SHP77 treated with DMSO at 0.1 percent for 48 hours (cell line): ENCODE measurements at places on chromosomes 12 and 14.

- no peak for DNase-seq
These were observed 53.1 kb upstream of the GNG2 start for GRCh38 chr14:51807356-51807755.

DNA sequence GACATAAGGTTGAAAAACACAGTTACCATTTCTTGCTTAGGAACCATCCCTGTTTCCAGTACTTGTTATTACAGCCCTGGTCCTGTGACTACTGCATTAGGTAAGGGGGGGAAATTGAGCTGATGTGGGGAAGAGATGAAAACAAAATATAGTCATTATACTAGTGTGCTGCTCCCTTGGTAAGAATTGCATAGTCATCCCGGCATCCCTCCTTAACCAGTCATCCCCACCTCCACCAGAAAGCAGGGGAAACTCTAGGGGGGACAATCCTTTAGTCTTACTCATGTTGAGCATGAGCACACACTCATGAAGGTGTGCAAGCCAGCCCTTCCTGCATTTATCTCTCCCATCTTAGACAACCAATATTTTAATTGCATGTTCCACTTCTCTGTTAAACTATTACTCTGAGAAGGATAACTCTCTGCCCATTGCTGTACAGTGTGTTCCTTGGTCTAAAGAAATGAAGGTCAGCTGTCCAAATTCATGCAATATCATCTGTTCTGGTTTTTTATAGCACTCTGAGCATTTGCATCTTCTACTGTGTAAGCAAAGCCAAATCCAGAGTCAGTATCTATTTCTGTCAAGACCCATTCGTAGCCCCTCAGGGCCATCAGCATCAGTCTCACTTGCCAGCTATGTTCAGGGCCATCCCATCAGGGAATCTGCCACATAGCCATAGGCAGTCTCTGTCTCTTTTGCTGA is 46.8 kb downstream of the TMEM30B start:
- no peak for DNase-seq

DNA sequence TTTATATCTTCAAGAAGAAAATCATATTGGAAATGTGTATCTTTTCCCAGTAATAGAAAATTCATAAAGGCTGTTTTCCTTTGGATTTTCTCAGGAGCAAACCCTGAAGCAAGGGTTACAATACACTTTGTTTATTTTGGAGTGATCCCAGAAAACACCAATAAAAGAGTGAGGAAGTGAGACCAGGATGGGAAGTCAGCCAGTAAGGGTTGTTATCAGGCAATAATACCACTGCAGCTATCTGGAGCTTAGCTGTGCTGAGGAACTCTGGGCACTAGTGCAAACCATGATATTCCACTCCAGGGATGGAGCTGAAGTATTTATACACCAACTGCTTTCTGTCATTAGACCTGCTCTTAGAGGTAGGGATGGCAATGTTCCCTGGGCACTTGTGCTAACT is 1002.3 kb downstream of the FLRT2 start:
- peak; percentile 7 for DNase-seq

- DNase-seq = no peak
These were observed 21.4 kb downstream of the KCTD10 start for GRCh38 chr12:109455706-109456105.

DNA sequence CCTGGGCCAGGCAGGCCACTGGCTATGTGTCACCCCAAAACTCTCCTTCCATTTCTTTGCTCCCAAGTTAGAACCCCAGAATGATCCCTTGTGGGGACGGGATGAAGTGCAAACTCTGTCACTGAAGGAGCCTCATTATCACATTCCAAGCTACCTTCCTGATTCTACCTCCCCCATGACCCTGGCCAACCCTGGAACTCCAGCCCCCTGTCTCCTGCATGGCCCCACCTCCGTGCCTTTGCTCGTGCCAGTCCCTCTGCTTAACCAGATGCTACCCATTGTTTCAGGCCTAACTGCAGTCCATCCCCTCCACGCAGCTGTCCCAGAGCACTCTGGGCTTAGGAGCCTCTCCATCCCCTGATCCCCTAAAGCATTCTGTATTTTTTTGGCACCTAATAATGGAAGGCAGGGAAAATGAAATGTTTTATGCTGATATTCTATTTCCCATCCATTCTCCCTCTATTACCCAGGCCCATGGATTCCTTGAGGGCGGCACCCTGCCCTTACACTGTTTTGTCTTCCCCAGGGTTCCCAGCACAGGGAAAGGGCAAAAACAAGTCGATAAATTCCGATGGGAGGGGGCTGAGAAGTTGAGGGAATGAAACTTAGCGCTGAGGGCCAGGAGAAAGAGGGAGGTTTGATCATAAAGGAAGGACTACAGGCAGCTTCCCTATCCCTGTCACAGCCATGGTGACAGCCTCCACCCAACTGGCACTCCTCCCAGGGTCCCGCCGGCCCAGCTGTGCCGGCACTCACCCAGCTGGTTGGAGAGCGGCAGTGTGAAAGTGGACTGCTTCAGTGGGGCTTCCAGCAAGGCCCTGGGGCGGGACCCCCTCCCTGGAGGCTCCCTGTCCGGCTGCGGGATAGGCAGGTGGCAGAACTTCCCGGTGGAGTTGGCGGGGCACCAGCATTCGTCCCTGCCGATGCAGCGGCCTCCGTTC is 58.1 kb downstream of the ISCA2 start:
- DNase-seq = no peak

DNA sequence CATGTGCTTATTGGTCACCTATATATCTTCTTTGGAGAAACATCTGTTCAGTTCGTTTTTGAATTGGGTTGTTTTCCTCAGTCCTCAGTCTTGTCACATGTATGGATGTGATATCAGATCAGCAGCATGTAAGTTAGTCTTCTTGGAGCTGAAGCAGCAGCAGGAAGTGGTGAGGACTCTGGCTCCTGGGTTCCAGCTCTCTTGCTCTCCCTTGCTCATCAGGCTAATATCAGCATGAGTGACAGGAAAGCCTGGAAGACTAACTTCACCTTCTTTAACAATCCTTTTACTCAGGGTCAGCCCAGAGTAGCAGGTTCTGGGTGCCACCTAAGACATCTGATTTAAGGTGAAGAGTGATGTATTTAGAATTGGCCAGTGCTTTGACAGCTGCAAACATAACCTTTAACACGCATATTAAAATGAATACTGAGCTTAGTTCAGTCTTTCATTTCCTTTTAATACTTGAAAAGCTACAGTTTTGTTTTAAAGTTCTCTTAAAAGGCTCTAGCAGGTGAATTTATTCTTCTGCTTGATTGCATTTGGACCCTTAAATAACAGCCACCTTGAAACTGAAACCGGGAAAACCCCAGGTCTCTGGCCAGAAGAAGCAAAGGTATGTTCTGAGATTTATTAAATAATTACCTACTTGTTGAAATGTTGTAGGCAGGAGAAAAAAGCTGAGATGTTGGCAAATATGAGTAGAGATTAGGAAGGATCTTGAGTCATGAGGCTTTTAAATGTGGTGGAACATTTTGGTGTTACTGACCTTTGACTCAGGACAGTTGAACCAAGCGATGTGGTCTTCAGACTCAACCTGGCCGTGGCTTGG is 54.3 kb downstream of the DRAM1 start:
- DNase-seq = no peak

DNA sequence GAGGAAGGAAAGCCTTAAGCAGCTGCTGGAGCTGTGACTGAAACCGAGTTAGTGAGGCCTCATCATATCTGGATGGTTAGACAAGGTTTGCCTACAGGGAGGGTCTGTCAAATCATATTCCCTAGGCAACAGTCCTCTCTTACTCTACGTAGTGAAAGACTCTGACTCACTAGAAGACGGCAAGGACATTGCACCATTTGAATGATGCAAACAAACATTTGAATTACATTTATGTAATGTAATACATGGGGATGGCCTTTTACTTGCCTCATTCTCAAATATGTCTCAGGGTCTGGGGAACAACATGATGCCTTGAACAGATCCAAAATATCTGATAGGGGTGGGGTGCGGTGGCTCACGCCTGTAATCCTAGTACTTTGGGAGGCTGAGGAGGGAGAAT is 29.8 kb upstream of the STRAP start:
- no peak for DNase-seq

DNA sequence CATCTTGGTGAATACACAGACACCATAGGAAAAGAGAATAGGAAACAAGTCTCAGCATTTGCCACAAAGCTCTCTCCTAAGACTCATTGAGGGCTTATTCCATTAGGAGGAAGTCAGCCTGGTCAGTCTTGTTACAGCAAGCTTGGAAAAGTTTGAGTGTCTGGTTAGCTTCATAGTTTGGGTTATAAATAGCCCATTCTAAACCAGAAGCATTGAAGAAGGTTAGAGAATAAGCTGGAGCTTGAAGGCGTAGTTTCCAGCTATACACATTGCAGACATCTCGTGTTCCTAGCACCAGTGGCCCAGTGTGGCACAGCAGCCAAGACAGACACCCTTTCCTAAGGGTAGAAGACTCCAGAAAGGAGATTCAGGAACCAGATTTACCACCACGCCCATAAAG is 168.8 kb upstream of the RBM19 start:
- no peak for DNase-seq

DNA sequence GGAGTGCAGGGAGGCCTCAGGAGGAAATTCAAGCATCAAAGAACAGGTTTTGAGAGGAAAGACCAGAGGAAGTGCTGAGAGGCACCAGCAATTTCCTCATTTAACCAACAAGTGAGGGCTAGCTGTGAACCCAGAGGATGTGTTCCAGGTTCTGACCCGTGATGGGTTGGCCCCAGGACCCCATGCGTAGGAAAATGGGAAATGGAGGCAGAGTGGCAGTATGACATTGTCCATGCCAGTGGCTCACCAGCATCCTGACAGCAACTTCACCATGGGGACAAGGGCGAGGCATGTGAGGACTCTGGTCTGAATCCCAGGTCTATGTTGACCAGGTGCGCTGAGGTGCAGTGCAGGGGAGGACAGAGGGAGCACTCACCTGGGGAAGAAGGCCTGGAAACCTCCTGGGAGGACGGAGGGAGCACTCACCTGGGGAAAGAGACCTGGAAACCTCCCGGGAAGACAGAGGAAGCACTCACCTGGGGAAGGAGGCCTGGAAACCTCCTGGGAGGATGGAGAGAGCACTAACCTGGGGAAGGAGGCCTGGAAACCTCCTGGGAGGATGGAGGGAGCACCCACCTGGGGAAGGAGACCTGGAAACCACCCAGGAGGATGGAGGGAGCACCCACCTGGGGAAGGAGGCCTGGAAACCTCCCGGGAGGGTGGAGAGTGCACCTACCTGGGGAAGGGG is 6.7 kb upstream of the CACNA2D4 start:
- DNase-seq = no peak

GRCh38 chr12:106113042-106113441 is 25.7 kb downstream of the NUAK1 start:
- no peak for DNase-seq

DNA sequence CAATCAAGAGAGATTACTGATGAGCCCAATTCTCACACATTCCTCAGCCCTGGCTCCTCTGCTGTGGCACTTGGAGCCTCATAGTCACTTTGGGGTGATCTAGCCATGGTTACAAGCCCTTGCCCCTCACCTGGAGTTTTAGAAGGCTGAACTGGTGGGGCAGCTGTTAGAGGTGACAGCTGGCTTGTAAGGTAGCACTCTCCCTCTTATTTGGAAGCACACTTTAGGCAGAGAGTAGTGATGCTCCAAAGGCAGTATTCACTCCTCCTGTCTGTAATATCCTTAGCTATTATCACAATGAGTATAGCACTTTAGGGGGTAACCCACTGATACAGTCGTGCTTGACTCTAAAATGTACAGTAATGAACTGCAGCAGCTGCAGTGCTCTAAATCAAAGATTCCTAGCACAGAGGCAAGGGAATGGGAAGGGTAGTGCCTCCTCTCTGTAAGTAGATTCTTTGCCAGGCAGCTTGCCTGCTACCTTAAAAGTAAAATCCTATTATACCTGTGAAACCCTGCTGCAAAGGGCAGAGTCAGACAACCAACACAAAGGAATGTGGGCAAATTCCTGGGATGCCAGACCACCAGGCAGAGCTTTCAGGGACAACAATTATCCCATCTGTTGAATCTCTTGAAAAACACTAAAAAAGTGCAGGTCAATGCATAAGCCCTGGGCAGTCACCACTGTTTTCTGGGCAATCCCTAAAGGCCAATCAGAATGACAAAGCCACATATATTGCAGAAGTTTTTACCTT is 336.3 kb downstream of the NOVA1 start:
- DNase-seq = no peak
